H4 (cell line): ENCODE measurements at places on chromosomes 16 and 17. TPM values are rescaled to one million over a fixed set of nuclear protein-coding genes. Genes with fewer than 3 reads are reported as not detected.

CEP295NL gene
- not detected in 2 replicates for total RNA-seq

SPHK1 gene
- 7.8 and 9.2 TPM in 2 replicates for total RNA-seq

RPRML gene
- total RNA-seq: 0.82 and 1.3 TPM in 2 replicates

DNA sequence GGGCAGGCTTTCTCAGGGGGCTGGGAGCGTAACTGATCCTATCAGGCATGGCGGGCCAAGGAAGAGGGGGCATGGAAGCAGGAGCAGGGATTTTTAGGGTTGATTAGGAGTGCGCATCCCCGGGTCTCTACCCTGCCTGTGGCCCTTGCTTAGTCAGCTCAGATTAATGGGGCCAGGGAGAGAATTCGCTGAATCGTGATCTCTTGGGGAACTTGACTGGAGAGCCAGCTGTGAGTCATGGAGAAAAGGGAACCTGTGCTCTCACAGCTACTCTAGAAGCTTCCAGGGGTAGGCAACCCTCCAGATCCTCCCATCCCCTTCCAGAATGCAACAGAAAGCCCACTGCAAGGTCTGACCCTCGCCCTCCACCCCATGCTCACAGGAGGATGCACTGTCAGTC lies 3.6 kb downstream of the FOXN1 start:
- no peak for DNase-seq

DNA sequence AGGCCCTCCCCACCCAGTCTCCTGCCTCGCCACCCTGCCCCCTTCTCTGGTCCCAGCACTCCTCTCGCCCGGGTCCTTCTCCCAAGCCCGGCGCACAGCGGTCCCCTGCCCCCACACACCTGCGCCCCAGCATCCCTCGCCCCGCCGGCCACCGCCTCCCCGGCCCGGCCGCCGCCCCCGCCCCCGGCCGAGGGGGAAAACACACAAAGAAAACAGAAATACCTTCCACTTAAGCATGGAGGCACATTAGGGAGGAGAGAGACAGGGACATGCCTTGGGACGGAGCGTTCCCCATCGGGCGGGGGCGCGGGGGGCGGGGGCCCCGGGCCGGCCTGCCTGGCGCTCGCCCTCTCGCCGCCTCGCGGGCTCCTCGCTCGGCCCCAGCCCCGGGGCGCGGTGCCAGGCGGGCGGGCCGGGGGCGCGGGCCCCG lies 326 bp downstream of the SRCIN1 start:
- DNase-seq: no peak

DNA sequence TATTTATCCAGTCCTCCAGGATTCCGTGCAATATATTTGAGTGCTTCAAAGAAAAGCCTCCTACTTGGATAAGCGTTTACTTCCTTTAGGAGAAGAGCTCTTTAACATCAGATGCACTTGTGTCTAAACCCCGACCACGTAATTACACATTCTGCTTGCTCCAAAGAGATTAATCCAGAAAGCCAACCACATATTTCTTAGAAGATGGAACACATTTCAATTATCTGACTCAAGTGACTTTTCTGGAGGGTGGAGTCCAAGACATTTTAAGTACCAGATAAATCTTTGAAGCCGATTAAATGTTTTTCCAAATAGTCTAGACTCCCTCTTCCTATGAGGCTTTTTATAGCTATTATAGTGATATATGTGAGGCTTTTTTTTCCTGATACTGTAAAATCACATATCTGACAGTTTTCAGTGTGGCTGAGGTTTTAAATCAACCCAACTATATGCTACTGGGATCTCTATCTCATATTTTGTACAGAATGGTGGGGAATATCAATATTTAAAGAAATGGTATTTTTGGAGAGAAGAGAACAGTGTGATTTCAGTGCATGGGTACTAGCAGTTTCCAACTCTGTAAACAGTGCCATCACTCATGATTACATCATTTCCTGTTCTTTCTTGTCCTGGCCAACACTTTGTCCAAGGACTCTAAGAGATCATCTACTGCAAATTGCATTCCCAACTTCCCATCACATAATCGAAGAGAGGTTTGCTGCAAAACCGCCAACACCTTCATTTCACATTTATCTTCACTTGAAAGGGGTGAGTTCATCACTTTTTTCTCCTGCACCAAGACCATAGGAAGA lies 192.4 kb upstream of the HSBP1 start:
- DNase-seq: no peak

- DNase-seq: no peak
These were observed 147.8 kb downstream of the SPECC1 start for GRCh38 chr17:20157001-20157310.

DNA sequence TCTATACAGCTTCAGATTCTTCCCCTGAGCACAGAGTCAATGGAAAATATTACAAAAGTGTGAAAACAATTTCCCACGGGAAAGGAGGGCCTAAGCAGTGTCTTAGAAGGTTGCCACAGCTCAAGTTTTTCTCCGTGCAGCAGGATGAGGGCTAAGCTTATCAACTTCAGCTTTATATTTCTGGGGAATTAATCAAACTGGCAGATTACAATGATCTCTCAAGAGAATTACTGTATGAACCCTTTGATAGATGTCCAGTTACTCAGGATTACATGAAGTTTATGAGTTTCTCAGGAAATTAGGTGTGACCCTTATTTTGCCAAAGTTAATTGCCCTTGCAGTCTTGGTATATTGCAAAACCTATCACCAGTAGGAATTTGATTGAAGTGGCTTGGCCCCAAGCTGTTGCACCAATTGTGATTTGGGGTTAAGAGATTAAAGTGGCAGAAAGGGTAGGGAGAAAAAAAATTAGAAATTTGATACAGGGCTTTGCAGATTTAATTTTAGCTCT lies 298.4 kb downstream of the MAP2K6 start:
- no peak for DNase-seq

DNA sequence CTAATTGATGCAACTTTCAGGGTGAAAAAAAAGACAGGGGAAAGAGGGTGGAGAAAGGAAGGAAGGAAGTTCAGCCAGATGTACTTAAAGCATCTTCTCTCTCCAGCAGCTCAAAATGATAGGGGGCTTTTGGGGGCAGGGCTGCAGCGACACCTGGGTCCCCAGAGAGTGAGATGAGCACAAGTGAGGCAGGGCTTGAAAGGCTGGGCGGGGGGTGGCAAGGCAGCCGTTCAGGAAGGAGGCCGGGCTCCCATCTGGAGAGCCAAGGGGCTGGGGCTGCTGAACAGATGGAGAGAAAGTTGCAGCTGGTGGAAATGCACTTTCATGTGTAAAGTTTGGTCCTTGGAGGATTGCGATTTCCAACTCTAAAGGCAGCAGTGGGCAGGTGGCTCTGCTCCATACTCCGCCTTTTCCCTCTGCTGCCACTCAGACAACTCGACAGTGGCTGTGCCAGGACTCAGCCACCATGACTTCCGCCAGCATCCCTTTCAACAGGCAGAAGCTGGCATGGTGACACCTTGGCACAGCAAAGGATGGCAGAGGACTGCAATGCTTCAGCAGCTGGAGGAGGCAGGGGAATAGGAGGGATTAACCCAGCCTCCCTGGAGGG lies 7.7 kb downstream of the SLC35B1 start:
- DNase-seq: no peak

DNA sequence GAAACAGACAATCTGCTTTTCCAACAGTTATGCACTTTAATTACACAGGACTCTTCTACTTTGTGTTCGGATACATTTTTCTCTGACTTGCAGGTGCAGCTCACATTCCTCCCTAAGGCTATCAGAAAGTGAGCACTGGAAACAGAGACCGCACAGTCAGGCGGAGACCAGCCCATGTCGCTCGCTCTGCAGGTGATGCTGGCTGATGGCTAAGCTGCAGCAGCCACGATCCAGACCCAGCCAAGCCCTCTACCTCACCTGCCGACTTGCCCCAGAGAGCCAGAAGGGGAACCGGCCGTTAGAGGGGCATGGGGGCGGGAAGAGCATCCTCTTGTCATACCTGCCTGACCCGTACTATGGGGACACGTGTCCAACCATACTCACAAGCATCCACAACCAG lies 33.8 kb downstream of the MAP1LC3B start:
- no peak for DNase-seq

DNA sequence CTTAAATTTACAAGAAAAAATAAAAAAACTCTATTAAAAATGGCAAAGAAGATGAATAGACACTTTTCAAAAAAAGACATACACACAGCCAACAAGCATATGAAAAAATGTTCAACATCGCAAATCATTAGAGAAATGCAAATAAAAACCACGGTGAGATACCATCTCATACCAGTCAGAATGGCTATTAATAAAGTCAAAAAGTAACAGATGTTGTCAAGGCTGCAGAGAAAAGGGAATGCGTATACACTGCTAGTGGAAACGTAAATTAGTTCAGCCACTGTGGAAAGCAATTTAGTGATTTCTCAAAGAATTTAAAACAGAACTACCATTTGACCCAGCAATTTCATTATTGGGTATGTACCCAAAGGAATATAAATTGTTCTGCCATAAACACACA lies 31.4 kb downstream of the CAPNS2 start:
- DNase-seq: no peak

GRCh38 chr16:74500907-74501306 lies 79.6 kb upstream of the CLEC18B start:
- no peak for DNase-seq
